ENCODE measurements at places on chromosomes 4 and X.

GRCh38 chrX:20739038-20739745 is 472.5 kb upstream of the RPS6KA3 start:
- no peak for DNase-seq

DNA sequence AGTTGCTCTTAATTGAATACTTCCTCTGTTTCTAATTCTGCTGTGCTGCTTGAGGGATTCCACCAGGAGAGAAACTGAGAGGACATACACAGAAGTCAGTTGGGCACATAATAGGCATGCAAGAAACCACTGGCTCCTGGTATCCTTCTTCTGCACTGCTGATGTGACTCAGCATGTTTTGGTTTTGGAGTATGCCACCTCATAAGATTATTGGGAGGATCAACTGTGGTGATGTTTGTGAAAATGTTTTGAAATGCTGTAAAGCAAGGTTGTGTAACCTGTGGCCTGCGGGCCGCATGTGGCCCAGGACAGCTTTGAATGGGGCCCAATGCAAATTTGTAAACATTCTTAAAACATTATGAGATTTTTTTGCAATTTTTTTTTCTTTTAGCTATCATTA is 119.6 kb downstream of the GATB start:
- DNase-seq = peak; percentile 45

DNA sequence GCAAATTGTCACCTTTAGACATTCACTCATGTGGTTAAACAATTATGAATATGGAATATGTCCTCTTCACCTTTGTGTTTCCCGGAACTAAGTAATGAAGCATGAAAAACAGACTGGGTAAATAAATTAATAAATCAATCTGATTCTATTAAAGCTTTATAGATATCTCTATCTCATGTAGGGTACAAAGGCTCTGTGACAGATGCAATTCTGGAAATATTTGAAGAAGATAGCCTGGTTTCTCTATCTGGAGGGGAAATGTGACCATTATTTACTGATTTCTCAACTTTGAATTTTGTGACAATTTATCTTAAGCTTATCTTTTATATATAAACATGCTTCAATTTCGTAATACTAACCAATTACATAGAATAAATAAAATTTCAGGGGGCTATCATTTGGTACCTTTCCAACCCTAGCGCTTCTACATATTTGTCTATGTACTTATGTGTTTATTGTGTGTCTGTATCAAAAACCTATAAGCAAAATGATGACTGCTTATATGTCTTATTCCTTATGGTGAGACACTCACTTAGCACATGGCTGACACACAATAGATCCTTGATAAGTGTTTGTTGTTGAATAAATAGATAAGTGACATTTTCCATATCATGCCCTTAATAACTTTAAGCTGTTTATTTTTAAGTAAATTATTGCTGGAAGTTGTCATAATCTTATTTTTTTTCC is 9.9 kb downstream of the CTSO start:
- DNase-seq = no peak

GRCh38 chr4:127237581-127237980 is 395.2 kb upstream of the INTU start:
- DNase-seq = no peak

- no peak for DNase-seq
Observed at GRCh38 chrX:48852857-48853256, 17.4 kb upstream of the PCSK1N start.

- no peak for DNase-seq
Observed at GRCh38 chr4:189497516-189497915, 443.2 kb upstream of the FRG1 start.

- DNase-seq = no peak
Observed at GRCh38 chr4:30094887-30095286, 625.3 kb upstream of the PCDH7 start.

GRCh38 chr4:76758290-76758882 is 139.6 kb downstream of the SOWAHB start:
- DNase-seq = peak; percentile 72

DNA sequence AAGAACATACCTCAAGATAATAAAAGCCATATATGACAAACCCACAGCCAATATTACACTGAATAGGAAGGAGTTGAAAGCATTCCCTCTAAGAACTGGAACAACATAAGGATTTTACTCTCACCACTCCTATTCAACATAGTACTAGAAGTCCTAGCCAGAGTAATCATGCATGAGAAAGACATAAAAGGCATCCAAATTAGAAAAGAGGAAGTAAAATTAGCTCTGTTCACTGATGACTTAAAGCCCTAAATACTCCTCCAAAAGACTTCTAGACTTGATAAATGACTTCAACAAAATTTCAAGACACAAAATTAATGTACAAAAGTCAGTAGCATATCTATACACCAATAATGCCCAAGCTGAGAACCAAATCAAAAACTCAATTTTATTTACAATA is 235.7 kb downstream of the NKX6-1 start:
- no peak for DNase-seq
